Activated CD4-positive, alpha-beta T cell treated with anti-CD3 and anti-CD28 coated beads, Interleukin-10, Interleukin-2, amounts not matched to agents 100 ng/mL and 50 ng/mL, durations not matched to agents 16 hours and 8 hours (primary cell): ENCODE measurements at places on chromosomes 2 and 18.

DNA sequence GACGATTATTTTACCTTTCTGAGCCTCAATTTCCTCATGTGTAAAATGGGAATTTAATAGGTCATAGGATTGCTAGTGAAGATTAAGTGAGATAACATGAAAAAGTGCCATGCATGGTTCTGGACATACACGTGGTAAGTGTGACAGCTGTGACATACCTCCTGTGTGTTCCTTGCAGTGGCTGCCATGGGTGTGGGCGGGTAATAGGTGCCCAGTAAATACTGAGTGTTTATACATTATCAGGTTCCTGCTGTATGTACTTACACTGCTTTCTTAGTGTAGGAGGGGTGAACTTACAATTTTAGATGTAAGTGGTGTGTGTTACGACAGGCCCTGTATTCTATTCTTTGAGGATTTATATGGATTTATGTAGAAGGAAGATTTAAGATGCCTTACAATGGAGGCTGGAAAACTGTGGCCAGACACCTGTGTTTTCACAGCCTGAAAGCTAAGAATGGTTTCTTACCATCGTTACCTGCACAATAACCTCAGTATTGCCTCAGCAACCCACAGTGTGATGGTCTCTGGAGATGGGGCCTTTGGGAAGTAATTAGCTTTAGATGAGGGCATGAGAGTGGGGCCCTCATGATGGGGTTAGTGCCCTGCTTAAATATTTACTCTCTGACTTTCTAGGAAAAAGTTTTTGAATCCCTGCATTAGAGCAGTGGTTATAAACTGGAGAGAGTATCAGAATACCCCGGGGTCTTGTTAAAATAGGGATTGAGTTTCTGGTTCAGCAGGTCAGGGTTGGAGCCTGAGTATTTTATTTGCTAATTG is 78.1 kb downstream of the ASAP2 start:
- no peak for DNase-seq

GRCh38 chr2:72940786-72941185 is 23.5 kb downstream of the EMX1 start:
- no peak for DNase-seq

- no peak for DNase-seq
Measured at GRCh38 chr2:17798338-17798737, 17.9 kb upstream of the MSGN1 start.

GRCh38 chr18:31241900-31242409 is 76.0 kb upstream of the DSG1 start:
- DNase-seq = no peak

DNA sequence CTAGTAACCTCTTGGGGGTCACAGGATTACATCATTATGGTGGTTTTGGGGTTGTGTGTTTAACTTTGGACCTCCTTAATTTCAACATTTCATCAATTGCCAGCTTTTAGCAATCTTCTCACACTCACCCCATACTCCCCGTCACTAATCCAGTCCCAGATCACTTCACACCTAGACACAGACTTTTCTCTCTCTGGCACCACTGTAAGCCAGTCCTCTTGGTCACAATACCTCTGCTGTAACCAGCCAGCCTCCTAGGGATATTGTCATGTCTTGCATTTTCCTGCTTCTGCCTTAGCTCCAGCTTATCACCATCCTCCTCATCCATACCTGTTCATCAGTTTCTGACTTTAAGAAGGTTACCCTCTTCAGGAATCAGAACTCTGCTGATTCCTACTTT is 1.6 kb upstream of the STK17B start:
- DNase-seq = no peak

GRCh38 chr2:33372940-33373553 is 103.4 kb upstream of the RASGRP3 start:
- peak; percentile 58 for DNase-seq

GRCh38 chr2:177077778-177078177 is 134.8 kb upstream of the HNRNPA3 start:
- DNase-seq = no peak

- no peak for DNase-seq
Measured at GRCh38 chr2:18050001-18050400, 171.5 kb downstream of the KCNS3 start.
